Substantia nigra (tissue), 51 donors: ENCODE measurements at places on chromosomes 13 and 19.

DNA sequence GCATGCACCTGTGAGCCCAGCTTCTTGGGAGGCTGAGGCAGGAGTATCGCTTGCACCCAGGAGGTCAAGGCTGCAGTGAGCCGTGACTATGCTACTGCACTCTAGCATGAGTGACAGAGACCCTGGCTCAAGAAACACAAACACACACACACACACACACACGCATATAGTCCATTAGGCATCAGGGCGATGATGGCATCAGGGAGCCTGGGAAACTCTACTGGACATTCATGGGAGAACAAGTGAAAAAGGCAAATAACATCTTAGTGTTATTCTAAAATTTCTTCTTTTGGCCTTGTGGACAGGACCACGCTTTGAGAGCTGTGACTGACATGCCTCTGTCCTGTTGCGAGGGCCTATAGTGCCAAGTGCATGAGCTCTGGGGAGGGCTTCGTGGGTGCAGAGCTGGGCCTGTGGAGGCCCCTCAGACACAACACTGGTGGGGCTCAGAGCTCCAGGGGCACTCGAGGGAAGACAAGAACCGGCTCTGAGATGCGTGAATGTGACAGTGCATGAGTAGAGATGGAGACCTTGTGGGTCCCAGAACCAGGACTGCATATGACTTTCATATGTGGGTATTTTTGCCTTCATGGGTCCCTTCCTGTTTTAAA, 8.0 kb upstream of the USF2 start:
- no peak for DNase-seq

GRCh38 chr19:3778899-3779723, 7.1 kb downstream of the MATK start:
- DNase-seq = no peak

DNA sequence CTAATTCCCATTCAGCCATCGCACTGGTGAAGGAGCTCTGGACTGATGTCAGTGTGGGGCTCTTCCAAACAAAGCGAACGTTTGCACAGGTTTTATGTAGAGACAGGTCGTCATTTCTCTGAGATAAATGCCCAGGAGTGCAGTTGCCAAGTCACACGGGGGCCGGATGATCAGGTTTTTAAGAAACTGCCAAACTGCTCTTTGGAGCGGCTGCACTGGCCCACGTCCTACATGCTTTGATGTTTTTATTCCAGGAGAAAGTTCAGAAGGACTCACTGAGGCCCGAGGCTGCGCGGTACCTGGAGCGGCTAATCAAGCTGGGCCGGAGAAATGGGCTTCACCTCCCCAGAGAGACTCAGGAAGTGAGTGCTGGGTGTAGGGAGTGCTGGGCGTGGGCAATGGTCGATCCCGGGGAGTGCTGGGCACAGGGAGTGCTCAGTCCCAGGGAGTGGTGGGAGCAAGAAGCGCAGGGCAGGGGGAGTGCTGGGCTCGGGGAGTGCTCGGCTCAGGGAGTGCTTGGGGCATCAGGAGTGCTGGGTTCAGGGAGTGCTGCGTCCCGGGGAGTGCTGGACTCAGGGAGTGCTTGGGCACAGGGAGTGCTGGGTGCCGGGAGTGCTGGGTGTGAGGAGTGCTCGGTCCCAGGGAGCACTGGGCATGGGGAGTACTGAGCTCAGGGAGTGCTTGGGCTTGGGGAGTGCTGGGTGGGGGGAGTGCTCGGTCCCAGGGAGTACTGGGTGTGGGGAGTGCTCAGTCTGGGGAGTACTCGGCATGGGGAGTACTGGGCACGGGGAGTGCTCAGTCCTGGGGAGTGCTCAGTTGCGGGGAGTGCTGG, 10.7 kb downstream of the THOP1 start:
- no peak for DNase-seq

DNA sequence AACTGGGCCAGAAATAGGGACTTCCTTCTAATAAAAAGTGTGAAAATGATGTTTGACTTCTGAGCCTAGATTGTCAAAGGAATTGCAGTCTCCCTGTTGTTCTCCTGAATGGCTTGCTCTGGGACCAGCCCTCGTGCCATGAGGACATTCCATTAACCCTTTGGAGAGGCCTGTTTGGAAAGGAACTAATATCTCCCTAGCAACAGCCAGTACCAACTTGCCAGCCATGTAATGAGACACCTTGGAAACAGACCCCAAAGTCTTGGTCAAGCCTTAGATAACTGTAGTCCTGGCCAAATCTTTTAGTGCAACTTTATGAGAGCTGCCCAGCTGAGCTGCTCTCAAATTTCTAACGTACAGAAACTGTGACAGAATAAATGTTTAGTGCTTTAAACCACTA, 8.2 kb upstream of the SIAH3 start:
- no peak for DNase-seq

GRCh38 chr19:41327576-41328156, 17.7 kb downstream of the CCDC97 start:
- peak; percentile 31 for DNase-seq

DNA sequence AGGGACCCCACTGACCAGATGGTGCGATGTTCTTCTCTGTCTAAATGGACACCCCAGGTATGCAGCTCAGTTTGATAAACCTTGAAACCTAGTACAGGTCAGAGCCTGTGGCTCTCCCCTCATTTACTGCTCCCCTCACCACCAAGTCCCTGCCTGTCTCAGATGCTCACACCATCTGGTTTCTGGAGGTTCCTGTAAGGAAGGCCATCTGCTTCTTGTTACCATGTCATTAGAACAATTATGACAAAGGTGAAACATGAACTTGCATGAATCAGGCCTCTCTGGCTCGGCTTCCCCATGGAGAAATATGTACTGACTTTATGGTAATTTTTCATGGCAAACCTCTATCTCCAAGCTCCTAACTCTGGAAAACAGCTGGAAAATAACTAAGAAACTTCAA, 965.7 kb downstream of the UQCRFS1 start:
- DNase-seq = no peak

GRCh38 chr13:34467450-34468083, 474.5 kb upstream of the NBEA start:
- DNase-seq = no peak

DNA sequence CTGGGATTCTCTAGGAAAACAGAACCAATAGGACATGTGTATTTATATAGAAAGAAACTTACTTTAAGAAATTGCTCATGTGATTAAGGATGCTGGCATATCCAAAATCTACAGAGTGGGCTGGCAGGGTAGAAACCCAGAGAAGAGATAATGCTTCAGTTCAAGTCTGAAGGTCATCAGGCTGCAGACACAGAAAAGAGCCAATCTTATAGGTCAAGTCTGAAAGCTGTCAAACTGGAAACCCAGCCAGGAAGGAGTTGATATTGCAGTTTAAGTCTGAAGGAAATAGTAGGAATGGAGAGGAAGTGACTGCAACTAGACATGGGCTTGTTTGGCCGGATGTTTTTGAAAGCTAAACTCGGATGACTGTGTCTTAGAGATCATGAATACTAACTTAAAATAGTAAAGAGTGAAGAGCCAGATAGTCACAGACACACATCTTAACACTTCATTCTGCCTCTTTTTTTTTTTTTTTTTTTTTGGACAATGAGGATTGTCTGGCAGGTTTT, 125.3 kb upstream of the GPC6 start:
- DNase-seq = no peak
